Right renal cortex interstitium (tissue), 3 donors: ENCODE measurements at places on chromosomes 7 and 10. TPM values are rescaled to one million over a fixed set of nuclear protein-coding genes. Genes with fewer than 3 reads are reported as not detected.

The SPDYE11 gene
- polyA plus RNA-seq = 0.25 TPM

DNA sequence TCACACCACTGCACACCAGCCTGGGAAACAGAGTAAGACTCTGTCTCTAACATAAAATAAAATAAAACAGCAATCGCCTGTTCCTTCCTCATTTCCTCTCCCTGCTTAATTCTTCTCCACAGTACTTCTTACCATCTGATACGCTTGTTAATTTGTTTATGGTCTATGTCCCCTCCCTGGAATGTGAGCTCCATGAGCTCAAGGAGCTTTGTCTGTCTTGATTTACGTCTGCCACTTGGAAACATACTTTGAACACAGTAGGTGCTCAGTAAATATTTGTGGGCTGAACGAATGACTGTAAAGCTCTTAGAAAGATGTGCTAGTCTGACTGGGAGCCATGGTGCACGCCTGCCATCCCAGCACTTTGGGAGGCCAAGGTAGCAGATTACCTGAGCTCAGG lies 9.1 kb upstream of the STX1A start:
- no peak for DNase-seq

The TLL2 gene
- 0.75 TPM for polyA plus RNA-seq

GRCh38 chr10:69614130-69614529 lies 15.9 kb upstream of the FAM241B start:
- no peak for DNase-seq

DNA sequence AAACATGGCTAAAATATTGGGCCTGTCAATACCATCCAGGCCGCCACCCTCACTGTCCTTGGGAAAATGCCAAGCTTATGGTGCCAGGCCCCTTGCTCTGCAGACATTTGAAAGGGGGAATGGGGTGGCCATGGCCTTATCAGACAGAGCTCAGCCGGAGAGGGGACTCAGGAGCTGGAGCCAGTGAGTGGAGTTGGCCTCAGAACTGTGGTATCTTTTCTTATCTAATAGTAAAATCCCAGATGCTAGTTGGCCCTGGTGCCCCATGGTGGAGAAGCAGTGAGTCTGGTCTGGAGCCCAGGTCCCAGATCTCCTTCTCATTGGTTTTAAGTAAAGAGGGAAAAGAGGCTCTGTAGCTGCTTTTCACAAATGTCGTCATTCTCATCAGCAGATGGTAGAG lies 49.6 kb upstream of the SORCS3 start:
- DNase-seq = no peak

- no peak for DNase-seq
Measured at GRCh38 chr10:36002445-36002844, 360.3 kb upstream of the FZD8 start.

DNA sequence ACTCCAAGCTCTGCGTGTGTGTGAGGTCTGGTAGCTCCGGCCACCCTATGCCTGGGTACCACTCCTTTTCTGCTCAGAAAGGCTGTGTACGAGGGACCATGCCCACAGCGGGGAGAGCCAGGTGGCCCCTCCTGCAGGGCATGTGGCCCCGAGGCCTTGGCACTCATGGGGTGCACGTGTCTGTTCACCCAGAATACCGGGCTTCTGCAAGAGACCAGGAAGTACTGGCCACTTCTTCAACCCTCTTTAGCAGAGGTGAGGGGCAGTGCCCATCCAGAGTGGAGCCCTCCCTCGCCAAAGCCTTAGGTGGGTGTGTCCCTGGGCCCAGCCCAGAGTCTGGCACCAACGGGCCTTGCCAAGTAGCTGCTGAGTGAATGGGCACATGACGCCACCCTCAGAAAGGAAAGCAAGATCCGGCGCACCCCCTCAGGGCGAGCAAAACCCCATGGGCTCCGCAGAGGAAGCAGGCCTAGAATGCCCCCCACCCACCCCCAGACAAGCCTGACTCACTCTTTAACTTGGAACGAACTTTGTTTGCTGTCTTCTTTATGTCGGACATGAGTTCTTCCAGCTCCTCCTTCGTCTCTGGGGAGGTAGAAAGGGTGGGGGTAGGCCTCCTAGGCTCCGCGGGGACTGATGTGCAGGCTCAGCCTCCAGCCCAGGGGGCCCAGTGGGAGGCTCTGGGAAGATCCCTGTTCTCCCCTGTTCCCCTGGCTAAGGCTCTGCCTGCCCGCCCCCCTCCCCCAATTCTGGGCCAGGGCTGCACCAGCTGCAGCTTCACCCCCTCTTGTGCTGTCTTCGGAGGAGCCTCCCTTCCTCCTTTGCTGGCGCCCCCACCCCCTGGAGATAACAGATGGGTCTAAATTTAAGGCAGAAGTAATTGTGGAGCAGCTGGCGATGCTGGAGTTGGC lies 14.6 kb downstream of the STX1A start:
- no peak for DNase-seq

DNA sequence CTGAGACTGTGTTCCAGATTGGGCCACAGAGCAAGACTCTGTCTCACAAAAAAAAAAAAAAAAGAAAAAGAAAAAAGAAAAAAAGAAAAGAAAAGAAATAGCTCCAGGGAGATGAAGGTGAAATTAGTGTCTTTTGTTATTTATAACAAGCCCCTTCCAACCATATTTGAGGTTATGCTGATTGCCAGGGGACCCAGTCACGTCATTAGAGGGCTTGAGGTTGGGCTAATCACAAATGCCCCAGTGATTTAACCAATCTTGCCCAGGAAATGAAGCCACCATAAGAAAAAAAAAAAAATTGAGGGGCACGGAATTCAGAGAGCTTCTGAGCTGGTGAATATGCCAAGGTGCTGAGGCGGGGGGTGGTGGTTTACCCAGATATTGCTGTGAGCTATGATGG lies 11.3 kb upstream of the RNF216 start:
- DNase-seq = no peak

DNA sequence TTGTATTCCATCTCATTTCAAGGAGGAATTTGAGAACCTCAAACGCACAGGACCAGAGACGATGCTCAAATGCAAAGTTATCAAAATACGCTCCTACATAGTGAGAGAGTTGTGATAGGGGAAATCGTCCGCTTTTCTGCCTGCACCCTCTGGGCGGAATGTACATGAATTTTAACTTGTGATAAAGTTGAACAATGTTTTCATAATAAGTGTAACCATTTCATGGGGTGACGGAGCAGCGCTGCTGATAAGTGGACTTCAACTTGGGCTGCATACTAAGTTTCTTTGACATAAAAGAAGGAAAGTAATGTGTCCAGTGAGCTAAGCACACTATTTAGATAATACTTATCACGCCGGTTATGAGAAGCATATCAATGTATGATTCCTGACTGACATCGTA lies 497.5 kb upstream of the MGMT start:
- DNase-seq = no peak

- DNase-seq = no peak
Measured at GRCh38 chr7:33458581-33458980, 329.2 kb downstream of the BBS9 start.

DNA sequence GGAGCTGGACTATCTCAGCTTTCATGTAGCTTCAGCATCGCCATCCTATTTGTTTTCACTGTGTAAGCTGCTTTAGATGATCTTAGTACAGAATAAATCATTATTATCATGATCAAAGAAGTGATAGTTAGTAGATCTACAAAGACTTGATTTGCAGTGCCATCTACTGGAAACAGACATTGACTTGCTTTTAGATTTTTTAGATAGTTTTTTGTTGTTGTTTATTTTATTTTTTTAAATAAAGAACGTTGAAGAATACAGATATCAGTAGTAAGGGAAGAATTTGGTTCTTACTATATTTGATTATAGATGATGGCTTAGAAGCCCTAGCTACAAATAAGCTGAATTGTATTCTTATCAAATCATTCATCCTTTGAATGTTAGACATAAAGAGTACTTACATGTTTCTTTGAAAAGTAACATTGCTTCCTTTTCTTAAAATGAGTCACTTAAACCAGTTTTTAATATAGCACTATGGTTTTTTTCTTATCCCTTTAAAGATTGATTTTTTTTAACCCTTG lies 6.3 kb upstream of the SFMBT2 start:
- DNase-seq = no peak

- DNase-seq = no peak
Measured at GRCh38 chr10:5355594-5356301, 9.0 kb upstream of the UCN3 start.

DNA sequence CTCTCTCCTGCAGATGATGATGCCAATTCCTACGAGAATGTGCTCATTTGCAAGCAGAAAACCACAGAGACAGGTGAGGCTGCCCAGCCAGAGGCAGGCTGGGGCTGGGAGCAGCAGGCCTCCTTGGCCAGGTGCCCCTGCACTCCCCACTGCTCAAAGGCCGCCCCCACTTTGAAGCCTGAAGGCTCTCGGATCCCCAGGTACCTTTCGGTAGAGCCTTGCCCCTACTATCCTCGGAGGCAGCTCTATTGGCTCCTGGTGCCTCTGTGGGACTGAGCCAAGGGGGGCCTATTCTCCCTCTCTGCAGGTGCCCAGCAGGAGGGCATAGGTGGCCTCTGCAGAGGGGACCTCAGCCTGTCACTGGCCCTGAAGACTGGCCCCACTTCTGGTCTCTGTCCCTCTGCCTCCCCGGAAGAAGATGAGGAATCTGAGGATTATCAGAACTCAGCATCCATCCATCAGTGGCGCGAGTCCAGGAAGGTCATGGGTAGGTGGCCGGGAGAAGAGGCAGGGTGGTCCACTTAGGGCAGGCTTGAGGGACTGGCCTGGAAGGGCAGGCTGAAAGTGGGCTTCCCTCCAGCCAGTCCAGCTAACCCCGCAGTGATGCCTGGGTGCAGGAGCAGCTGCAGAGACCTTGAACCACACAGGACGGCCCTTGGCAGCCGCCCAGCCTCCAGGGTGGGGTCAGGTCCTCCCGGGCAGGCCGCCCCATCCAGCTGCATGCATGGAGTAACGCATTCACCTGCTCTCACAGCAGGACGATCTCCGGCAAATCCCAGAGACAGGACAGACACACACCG lies 14.1 kb downstream of the LAT2 start:
- no peak for DNase-seq
